ENCODE measurements at places on chromosomes 7 and 10.

- DNase-seq, result no peak
These were observed 54.3 kb upstream of the SGCE start for GRCh38 chr7:94710256-94710655.

DNA sequence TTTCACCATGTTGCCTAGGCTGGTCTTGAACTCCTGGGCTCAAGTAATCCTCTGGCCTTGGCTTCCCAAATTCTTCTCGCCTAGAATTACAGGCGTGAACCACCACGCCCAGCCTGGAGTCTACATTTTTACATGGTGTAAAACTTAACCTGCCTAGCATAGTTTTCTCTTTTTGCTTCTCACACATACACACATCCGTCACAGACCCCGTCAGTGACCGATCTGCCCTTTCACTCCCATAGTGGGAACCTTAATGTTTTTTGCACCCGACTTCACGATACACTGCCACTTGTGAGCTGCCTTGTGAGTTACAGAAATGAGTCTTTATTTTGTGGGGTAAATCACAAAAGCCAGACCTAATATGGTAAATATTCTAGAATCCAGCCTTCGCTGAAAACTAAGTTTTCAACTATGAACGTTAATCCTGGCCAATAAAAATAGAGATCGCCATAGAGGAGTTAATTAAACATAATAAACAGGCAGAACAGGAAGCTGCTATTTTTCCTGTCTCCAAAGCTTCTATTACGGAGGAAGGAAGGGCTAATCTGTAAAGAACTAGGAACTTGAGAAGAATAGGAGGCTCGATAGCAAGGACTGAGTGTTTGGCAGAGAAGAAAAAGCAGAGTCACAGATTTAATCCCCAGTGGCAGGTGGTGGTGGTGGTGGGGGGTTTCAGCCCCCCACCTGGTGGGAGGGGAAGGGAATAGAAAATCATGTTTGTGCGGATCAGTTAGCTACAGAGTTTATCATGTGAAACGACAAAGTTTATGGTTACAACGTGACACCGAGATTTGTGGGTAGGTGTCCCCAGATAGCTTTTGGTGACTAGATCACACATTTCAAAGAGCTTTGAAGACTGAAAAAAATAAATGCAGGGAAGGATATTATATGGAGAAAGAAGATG, 14.7 kb upstream of the FAM171A1 start:
- no peak for DNase-seq

DNA sequence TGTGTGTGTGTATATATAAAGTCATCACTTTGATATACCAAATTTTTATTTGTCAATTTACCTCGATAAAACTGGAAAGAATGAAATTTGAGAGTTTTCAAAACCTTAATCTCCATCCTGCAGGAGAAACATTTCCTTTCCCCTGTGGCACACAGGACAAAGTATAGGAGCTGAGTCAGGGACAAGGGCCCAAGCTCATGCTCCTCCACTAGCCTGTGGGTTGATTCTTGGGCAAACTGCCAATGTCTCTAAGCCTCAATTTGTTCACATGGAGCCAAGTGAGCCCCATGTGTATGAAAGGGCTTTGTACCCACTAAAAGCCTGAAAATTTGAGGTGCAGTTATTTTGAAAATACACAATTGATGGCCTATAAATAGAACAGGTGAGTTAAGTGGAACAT, 60.3 kb upstream of the IL6 start:
- no peak for DNase-seq

- DNase-seq, result peak; percentile 17
These were observed 33.1 kb upstream of the GALNT11 start for GRCh38 chr7:151992375-151992774.

DNA sequence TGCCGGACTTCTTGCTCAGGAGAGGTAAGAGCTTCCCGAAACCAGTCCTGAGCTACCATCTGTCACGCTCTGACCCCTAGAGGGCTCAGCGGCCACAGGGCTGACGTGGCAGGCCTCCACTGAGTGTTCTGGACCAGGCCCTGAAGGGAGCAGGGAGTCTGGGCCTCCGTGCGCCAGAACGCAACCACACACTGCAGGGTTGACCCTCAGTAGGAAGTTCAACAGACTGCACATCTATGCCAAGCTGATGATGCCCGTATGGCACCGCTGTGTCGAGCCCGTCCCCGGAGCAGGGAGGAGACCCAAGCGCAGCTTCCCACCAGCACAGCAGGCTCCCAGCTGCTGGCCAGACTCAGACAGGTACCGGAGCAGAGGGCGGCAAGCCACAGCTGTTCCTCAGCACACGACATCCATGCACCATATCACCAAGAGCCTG, 39.2 kb downstream of the CAMK2B start:
- DNase-seq, result no peak

DNA sequence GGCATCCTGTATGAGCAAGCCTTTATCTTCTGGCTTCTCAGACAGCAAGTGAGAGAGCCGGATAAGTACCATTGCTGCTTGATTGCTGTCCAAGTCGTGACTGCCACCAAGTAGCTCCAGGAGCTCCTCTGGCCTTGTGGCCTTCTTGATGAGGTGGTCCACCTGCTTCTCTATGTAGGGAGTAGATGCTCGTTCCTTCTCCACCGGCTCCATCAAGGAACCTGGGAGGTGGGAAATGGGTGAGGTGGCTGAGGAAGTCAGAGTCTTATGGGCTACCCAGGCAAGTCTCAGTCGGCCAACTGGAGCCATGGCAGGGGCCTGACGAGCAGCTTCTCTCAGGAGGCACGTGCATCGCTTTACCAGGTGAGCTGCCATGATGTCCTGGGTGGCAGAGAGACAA, 2.6 kb downstream of the TBRG4 start:
- no peak for DNase-seq

- no peak for DNase-seq
These were observed 7.2 kb upstream of the CNOT4 start for GRCh38 chr7:135517060-135517459.

GRCh38 chr7:93018716-93019115, 99.1 kb downstream of the SAMD9 start:
- DNase-seq, result no peak

GRCh38 chr10:59312247-59312646, 50.1 kb downstream of the FAM13C start:
- DNase-seq, result no peak

DNA sequence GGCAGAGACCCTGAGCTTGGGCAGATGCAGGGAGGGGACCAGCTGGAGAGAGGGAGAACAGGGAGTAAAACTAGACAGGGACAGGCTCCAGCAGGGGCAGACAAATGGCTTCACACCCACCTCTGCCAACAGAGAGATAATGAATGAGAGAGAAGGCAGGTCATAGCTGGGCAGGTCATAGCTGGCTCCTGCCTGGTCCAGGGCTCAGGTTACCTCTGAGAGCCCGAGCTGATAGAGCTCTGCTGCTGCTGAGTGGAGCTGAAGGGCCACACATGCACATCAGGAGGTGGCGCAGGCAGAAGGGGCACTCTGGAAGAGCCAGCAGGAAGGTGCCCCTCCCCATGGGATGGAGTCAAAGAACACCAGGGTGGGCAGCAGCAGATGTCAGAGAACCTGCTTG, 154.2 kb downstream of the GFRA1 start:
- DNase-seq, result no peak

DNA sequence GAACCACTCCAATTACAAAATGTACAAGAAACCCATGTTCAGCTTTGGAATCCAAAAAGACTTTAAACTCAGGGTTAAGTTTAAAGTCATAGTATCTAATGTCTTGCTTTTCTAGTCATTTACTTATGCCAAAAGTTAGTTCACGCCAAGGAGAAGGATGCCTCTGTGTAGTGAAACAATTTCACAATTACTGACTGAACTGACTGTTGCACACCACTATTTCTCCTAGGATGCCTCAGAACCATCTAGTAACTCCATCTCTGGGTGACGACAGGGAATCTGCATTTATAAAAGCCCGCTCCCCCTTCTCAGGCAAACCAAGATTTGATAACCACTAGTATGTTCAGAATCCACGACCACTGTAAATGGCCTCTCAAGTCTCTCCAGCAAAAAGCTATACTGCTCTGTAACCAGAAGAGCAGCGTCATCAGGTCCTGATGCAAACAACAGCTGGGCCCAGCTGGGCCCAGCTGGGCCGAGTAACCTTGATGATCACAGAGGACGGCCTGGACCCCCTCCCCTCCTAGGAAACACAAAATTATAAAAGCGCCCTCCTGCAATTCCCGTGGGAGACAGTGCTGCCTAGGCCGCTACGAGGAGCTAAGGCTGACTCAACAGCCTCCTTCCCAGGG, 680 bp upstream of the ADO start:
- no peak for DNase-seq

- no peak for DNase-seq
These were observed 2.6 kb downstream of the PPP1R35 start for GRCh38 chr7:100433592-100434296.

GRCh38 chr7:76358011-76358480, 745 bp downstream of the YWHAG start:
- DNase-seq, result peak; percentile 55

GRCh38 chr10:46299536-46300369, 13.0 kb downstream of the ANTXRL start:
- no peak for DNase-seq

- DNase-seq, result no peak
These were observed 974.6 kb upstream of the CELF2 start for GRCh38 chr10:10043083-10043482.

DNA sequence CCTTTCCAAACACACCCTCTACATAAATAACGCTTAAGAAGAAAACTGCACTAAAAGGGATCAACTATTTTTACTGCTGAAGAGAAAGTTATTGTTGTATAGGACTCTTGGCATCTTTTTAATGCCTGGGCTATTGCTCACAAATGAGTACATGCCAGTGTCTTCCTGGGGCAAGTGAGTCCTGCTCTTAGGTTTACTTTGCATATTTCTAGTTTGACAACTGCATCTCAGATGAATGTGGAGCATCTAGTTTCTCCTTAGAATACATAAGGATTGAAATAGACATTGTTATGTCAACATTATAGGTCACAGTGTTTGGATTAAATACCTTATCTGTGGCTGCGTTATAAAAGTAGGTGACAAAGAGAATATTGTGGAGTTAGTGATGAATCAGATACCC, 44.5 kb downstream of the PSMC2 start:
- no peak for DNase-seq

DNA sequence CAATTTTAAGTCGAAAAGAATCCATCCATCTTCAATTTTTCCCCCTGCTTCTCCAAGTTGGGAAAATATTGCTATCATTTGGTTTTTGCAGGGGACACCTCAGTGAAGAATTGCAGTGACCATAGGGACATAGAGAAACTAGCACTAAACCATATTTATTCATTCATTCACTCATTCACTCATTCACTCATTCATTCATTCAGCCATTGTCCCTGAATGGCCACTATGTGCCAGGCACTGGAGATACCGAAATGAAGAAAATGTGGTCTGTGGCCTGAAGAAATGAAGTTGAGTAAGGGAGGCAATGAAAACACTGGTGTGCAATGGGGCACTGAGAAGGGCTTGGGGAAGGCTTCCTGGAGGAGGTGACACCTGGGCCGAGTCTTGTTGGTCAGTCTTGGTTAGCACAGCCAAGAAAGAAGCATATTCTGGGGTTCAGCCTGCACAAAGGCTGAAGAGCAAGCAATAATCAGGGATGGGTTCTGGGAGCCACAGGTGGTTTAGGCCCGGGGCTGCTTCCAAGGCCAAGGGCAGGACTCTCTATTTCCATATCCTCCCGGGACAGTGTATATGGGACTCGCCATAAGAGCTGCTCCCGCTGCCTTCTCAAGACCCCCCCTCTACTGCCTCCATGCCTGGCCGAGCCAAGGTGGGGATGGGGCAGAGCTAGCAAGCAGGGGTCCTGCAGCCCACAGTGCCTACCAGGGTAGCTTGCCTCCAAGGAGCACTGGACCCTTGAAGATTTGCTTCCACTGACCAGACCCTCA, 25.5 kb upstream of the C10orf105 start:
- DNase-seq, result no peak

DNA sequence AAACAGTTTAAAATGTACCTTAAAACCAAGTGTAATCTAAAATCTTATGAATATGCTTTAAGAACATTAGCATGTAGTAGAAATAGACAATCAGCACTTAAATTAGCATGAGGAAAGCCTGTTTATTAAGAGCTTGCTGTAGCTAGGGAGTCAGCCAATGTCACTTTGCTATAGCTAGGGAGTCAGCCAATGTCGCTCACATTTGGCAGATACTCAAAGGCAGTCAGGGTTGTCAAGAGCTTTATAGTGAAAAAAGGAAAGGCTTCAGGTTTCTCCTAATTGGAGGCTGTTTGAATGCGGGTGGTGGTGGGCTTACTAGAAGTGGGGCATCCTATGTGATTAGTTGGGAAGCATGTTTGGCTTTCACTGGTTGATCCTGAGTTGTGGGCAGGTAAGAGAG, 226.2 kb upstream of the DGKB start:
- no peak for DNase-seq

DNA sequence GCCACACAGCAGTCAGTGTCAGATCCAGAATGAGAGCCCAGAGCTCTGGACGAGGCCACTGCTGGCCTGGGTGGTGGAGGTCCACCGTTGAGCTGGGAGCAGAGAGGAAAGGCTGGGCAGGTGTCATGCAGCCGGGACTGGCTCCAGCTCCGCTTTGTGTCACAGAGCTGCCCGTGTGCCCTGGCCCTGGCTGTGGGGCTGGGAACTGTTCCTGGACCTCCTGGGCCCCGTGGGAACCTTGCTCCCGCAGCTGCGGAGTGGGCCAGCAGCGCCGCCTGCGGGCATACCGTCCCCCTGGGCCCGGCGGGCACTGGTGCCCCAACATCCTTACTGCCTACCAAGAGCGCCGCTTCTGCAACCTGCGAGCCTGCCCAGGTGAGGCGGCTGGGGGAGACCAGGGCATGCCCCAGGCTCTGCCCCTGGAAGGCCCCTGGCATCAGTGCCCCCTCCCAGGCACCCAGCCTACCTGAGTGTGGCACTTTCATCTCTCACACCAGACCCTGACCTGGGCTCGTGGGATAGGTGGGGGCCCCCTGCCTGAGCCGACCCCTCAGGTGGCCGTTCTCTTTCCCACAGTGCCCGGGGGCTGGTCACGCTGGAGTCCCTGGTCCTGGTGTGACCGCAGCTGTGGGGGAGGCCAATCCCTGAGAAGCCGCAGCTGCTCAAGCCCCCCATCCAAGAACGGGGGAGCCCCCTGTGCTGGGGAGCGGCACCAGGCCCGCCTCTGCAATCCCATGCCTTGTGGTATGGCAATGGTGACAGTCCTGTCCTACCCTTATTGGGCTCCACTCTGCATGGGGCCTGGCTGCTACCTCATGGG, 18.8 kb upstream of the ZNF862 start:
- DNase-seq, result no peak

DNA sequence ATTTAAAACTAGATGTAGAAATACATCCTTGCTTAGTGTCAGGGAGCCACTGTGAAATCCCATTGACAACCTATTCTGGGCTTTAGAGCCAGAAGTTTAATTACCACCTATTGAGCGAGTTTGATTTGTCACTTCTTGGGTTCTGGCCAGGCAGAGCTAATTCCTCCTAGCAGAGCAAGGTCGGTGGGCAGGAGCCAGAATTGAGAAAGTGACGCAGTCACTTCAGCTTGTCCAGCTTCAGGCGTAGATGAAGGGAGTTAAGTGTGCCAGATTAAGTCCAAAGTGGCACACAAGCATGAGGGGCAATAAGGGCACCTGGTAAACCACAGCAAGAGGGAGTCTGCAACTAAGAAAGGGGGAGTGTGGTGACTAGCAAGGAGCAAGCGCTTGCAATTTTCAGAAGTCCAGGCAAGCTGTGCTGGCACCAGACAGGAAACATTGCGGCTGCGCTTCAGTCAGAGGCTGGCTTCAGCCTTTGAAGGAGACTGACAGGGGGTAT, 119.4 kb downstream of the ST7 start:
- no peak for DNase-seq
